ENCODE measurements at places on chromosomes 4 and X.

DNA sequence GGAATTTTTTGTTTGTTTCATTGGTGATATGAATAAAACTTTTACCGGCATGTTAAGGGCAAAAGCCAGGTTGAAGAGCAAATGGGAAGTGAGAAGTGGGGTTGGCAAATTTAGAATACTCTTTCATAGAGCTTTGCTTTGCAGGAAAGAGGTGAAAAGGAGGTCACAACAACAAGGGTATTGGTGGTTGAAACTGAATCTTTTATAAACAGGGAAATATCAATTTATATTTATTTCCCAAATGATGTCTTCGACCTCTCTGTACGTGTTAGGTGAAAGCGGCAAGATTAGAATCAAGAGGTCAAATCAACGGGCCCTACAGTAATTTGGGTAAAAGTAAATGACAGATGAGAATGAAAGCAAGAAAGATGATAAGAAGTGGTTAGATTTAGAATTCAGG is 3.4 kb downstream of the SMR3A start:
- DNase-seq, result no peak

DNA sequence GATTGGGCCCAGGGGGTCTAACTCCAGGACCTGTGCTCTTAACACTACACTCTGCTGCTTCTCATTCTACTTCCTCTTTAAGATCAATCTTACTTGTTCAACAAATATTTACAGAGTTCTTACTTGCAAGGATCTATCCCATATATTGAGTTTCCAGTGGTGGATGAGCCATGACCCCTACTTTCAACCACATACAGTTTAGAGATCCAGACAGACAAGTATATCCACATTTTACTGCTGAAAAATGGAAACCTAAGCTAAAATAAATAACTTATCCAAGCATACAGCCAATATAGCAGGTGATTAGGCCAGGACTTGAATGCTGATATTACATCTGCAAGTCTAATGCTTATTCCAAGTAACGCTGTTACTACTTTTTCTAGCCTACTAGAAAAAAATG is 18.7 kb downstream of the TMEM150C start:
- no peak for DNase-seq

GRCh38 chrX:9342561-9343051 is 122.3 kb upstream of the TBL1X start:
- peak; percentile 55 for DNase-seq

DNA sequence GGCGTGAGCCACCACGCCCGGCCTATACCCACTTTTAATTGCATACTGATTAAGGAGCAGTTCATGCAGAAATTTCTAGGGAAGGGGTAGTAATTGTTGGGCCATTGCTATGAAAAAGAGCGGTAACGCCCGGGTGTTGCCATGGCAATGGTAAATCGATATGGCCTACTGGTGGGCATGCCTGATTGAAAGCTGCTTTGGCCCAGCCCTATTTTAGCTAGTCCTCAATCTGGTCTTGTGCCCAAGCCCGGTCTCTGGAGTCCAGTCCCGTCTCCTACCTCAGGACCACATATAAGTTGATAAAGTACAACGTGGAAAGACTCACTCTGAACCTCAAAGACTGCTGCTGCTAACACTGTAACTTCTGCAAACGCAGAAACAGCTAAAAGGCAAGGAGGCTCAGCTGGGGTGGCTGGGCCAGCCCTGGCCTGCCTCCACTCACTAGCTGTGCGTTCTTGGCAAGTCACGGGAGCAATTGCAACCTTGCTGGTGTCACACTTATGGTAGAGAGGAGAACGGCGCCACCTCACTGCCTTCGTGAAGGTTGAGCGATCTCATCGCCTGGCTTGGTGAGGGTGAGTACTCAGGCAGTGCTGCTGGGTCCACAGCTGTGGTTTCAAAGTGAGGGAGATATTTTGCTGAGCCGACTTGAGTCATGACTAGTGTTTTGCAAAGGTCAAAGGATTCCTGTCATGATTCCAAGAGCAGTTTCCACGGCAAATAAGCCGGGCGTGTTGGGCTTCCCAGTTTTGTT is 57.0 kb upstream of the GRPEL1 start:
- DNase-seq, result no peak

DNA sequence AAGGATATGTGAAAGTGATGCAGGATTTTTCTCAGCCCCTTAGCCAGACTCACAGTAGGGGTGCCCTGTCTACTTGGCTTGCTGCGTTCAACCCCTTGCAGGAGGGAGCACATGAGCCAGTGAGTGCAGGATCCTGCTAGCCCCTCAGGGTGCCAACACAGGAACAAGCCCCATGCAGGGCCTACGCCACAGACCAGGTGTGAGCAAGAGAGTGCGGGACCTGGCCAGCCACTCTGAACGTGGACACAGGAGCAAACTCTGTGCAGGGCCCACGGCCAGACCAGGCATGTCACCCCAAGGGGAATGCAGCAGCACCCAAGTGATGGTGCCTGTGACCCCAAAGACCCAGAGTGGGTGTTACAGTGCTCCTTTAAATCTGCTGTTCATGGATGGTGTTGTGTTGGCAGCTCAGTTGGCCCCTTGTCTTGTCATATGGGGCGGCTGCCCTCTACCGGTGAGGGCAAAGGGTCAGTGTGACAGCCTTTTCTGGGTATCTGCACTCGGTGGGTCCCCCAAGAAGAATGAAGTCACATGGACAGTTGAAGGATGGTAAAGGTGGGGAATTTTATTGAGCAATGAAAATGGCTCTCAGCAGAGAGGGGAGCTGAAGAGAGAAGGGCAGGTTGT is 188.4 kb upstream of the MAOA start:
- no peak for DNase-seq

- no peak for DNase-seq
These were observed 116.3 kb downstream of the BMP15 start for GRCh38 chrX:51026862-51027261.

DNA sequence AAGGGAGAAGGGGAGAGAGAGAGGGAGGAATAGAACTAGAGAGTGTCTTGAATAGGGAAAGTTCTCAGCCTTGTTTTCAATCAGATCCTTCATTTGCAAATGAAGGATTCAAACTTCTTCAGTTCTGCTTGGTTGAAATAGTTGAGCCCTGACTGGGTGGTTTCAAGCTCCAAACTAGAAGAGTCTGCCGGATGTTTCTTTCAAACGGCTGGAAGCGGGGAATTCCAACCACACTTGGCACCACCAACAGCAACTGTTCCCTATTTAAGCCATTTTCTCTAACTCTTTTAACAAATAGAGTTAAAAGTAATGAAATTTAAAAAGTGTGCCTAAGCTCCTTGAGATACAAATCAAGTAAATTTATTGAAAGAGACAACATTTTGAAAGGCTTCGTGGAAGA is 67.5 kb upstream of the DDX60 start:
- DNase-seq, result no peak

DNA sequence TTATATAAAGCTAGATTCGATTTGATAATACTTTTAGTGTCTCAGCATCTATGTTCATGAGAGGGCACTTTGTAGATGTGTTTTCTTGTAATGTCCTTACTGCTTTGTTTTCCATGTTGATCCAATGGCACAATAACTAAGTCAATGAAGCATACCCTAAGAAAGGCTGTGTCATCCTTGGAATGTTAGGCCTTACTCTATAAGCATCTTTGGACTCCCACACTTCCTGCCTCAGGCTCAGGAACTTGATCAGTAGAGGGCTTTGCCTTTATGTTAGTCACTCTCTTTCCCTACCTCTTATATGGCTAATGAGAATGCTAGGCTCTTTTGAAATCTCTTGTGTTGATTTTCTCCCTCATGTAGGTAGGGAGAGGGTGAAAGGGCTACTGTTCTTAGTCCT is 33.2 kb upstream of the EDA2R start:
- no peak for DNase-seq

DNA sequence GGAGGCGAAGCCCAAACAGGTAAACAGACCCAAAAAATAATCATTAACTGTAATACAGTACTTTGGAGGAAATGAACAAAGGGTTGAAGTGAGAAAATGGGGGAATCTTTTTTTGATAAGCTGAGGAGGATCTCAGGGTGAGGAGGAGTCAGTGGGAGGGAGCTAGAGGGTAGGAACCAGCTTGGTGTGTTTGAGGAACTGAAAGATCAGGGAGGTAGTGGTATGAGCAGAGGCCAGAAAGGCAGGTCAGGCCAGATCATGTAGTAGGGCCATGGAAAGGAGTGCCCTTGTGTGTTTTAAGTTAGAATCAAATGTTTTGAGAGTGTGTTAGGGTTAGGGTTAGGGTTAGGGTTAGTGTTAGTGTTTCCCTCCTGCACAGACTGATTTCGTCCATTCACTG is 48.8 kb downstream of the PPP2R2C start:
- no peak for DNase-seq

DNA sequence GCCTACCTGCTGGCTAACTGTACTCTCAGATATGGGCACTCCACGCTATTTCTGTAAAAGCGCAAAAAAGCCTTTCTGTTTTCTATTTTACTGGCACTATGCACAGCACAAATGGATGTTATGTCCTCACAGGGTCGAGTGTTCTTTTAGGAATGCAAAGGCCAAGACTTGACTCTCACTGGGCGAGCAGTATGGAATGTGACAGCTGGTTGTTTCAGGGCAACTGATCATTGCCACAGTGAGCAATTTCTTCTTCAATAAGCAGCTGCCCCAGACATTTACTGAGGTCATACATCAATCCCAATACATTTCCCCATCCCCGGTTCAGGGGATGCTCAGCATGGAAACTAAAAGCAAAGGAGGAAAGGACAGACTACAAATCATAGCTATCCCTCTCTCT is 58.2 kb downstream of the PDE5A start:
- DNase-seq, result no peak

- DNase-seq, result no peak
These were observed 321.3 kb downstream of the RAB28 start for GRCh38 chr4:13162886-13163285.

GRCh38 chrX:97189668-97190067 is 306.0 kb downstream of the RPA4 start:
- no peak for DNase-seq

GRCh38 chr4:112677519-112678091 is 40.7 kb downstream of the LARP7 start:
- DNase-seq, result no peak

DNA sequence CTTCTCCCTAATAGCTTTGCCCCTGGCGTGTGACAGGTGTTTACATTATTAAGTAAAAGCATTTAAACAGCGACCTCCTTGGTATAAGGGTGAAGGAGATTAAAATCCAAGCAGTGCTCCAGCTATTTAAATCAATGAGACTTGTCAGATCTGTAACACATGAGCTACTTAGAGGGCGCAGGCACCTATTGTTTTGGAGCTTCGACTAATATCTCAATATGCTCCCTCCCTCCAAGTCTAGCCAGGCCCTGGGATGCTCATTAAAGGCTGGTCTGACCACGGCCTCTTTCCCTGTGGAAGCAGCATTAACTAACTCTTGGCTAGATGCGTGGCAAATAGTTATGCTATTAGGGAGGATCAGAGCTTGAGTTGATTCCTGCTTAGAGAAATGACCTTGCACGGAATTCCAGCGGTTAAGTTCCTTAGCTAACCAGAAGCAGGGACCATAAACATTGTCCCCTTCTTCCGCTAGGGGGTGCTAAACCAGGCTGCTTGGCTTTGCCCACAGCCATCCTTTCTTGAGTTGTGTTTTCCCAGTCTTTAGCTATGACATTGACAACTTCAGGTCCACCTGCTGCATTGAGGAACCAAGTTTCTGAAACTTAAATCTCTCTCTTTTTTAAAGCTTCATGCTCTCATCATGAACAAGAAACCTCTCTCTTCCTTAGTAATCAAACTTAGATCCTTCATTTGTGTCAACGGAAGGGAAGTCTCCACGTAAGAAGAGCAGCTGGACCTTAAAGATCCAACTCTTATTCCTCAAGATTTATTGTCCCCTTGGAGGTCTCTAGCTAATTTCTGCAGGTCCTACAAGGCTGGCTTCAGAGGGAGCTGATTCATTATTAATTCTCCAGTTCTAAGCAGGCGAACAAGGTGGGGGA is 80.7 kb upstream of the IGFBP7 start:
- DNase-seq, result peak; percentile 10

GRCh38 chrX:39262641-39263040 is 461.4 kb downstream of the MID1IP1 start:
- no peak for DNase-seq

DNA sequence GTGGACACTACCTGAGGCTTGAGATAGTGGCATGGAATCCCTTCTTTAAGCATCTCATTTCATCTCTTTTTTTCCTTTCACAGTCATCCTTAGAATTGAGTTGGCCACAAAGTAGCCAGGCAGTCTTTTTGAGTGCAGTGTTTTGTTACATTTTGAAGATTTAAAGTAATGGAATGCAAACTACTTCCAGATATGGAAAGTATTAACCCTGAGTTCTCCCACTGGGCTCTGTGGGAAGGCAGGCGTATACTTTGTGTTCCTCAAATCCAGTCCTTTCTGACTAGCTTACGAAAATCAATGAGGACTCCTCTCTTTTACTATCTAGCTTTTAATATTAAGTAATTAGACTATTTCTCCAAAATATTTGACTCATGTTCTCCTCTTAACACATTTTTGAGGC is 29.9 kb downstream of the PCDH10 start:
- no peak for DNase-seq

GRCh38 chrX:51824061-51824460 is 69.4 kb upstream of the MAGED1 start:
- no peak for DNase-seq

DNA sequence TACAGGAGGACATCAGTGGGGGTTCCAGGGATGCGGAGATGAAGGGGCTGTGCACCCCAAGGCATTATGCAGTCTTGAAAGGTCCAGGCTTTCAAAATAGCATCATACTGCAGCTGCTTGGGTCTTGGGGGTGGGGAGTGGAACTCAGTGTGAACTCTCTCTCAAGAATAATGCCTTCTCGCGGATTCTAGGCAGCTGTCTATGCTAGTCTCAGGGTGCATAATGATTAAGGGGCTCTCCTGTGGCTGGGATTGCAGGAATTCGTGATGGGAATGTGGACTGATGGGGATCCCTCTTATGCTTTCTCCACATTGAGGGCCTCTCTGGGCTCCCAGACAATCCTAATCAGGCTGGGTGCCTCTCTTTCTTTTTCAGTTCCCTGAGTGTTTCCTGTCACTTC is 172.2 kb upstream of the ARHGAP24 start:
- DNase-seq, result no peak

GRCh38 chr4:54228546-54228945 is 547 bp upstream of the PDGFRA start:
- DNase-seq, result no peak

- no peak for DNase-seq
These were observed 1.2 kb upstream of the QDPR start for GRCh38 chr4:17512973-17513665.

DNA sequence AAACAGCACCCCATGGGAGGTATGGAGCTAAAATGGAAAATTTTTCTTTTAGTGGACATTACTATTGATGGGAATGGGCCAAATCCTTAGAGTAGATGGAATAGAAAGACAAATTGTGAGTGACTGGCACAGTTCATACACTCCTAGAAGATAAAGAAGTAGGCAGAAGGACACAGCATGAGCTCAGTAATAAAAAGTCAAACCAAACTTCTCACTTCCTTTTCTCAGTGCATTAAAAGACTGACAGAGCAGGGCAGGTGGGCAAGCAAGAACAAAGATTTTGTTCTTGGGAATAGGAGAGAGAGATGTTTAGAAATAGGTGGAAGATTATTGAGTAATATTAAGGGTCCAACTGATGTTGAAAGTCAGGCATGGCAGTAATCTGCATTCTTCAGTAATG is 132.5 kb downstream of the ATP10D start:
- DNase-seq, result no peak
